ENCODE measurements at places on chromosomes 2 and 18.

DNA sequence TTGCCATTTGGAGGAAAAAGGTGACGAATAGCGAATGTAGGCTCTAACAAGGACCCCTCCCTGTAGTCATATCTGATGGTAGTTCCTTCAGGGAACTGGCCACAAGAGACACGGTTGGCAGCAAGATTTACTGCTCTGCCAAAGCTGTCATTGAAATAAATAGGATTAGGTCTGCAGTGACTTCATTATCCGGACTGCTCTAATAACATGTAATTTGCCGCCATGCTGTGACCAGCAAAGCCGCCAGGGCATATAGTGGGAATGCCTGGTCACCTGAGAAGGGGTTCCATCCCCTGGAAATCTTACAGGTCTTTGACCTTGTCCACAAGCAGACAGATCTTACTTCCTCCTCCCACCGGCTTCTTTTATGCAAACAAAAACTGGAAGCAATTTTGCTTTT lies 59.4 kb upstream of the LAPTM4A start:
- DNase-seq, result no peak

DNA sequence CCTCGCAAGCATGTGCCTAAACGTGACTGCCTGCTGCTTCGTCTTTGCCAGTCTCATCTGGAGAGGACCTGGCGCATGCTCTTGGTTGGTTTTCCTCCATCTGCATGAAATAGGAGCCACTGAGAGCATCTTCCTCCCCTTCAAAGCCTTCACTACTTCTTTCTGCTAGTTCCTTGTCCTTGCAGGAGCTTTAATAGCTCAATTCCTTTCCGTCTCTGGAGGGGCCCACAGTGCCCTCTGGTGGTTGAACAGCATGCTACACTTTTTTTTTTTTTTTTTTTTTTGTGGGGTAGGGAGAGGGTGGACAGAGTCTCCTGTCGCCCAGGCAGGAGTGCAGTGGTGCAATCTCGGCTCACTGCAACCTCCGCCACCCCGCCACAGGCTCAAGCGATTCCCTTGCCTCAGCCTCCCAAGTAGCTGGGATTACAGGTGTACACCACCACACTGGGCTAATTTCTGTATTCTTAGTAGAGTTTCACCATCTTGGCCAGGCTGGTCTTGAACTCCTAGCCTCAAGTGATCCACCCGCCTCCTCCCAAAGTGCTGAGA lies 59.6 kb downstream of the SP110 start:
- peak; percentile 52 for DNase-seq

DNA sequence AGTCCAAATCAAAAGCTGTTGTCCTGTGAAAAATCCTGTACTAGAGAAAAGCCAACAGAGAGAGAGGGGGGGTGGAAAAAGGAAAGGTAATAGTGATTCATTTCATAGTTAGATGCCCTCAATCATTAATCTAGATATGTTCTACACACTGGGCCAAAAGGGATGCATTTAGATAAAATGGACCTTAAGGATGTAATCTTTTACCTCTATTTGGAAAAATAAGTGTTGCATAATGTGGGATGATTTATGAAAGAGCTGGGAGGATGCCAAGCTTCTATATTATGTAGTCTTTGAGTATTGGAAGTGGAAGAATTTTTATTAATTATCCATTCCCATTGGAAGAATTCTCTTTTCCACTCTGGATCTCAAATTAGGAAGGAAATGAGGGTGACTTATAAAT lies 480.5 kb upstream of the ZEB2 start:
- DNase-seq, result no peak

- DNase-seq, result peak; percentile 23
These were observed 14.4 kb upstream of the SP140L start for GRCh38 chr2:230312638-230313037.

DNA sequence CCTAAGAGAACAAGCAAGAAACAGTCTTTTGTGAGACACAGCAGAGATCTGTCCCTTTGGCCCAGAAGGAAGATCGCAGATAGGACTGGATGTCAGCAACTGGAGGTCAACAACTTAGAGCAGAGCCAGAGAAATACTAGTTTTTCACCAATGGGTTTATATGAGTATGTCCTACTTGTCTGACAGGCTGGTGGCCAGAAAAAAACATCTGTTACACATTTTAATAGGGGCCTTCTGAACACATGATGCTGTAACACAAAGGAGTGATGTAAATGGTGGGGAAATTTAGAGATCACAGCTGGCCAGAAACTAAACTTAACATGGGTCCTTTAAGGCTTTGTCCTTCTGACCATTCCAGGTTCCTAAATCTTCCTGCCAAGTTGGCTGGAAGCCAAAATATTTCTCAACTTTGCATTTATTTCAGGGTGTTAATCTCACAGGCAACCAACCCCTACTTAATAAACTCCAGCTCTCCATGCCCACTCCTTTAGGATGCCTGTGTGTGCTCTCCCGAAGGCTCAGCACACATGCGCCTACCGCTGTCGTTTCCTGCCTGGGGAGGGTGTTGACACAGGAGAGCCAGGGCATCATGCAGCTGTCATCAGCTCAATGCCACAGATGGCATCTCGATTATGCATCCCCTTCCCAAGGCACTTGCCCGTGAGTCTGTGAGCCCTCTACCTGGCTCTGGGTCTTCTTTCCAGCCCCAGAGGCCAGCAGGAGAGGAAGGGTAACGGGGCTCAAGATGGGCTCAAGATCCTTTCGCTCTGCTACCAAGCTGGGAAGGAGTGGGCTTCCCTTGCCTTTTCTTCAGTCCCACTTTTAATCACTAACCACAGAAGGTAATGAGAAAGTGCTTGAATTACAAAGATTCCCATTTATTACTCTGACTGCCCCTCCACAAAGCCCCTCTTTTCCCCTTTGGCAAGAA lies 252.5 kb downstream of the ETAA1 start:
- DNase-seq, result peak; percentile 21

- no peak for DNase-seq
These were observed 344.1 kb upstream of the PLGLB2 start for GRCh38 chr2:87403893-87404175.

GRCh38 chr2:19073522-19073921 lies 284.9 kb downstream of the OSR1 start:
- DNase-seq, result no peak

- no peak for DNase-seq
These were observed 95.0 kb downstream of the TGFA start for GRCh38 chr2:70458661-70459060.

- DNase-seq, result no peak
These were observed 16.0 kb upstream of the TTR start for GRCh38 chr18:31575515-31576257.

DNA sequence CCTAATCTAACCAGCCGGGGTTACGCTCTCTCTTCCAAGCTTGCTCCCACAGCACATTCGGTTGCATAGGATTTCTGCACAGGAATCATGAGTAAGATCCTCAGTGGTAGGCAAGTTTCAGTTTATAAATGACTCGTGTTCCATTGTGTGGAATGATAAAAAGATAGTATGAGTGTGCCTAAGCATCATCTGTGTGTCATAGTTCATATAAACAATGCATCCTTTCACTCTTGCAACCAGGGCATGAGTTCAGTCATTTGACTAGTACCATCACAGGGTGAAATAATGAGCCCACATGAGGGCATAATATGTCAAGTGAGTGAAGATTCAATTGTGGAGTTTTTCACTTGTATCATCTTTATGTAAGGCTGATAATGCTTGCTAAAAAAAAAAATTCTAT lies 417.1 kb upstream of the CDH2 start:
- DNase-seq, result no peak

DNA sequence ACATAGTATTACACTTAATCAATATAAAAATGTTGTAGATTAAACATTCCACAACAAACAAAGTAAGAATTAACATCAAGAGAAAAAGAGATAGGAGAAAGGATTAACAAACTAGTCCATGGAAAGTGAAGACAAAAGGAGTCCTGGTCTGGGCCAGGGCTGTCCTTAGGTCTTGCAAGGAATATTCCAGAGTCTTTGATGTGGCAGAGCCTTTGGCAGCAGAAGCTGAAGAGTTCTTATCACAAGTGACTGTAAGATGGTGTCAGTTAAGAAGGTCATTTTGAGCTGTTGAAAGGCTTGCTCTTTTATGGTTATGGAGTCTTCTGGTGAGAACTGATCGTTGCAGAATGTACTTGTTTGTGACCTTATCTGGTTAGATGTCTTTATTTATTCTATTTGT lies 127.7 kb upstream of the LRRTM4 start:
- no peak for DNase-seq

GRCh38 chr2:41377837-41378236 lies 670.0 kb upstream of the PKDCC start:
- DNase-seq, result no peak

GRCh38 chr2:133682347-133682746 lies 114.1 kb upstream of the NCKAP5 start:
- DNase-seq, result no peak

- DNase-seq, result no peak
These were observed 864.6 kb upstream of the FSHR start for GRCh38 chr2:50018921-50019320.

DNA sequence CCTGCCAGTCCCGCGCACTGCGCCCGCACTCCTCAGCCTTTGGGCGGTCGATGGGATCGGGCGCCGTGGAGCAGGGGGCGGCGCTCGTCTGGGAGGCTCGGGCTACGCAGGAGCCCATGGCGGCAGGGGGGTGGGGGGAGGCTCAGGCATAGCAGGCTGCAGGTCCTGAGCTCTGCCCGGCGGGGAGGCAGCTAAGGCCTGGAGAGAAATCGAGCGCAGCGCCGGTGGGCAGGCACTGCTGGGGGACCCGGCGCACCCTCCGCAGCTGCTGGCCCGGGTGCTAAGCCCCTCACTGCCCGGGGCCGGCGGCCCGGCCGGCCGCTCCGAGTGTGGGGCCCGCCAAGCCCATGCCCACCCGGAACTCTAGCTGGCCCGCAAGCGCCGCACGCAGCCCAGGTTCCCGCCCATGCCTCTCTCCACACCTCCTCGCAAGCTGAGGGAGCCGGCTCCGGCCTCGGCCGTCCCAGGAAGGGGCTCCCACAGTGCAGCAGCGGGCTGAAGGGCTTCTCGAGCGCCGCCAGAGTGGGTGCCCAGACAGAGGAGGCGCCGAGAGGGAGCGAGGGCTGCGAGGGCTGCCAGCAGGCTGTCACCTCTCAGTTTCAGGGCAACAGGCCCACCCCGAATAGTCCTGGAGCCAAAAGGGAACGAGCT lies 74.1 kb downstream of the PSMG2 start:
- no peak for DNase-seq

- DNase-seq, result peak; percentile 65
These were observed 735.4 kb upstream of the FANCL start for GRCh38 chr2:58976375-58977071.

DNA sequence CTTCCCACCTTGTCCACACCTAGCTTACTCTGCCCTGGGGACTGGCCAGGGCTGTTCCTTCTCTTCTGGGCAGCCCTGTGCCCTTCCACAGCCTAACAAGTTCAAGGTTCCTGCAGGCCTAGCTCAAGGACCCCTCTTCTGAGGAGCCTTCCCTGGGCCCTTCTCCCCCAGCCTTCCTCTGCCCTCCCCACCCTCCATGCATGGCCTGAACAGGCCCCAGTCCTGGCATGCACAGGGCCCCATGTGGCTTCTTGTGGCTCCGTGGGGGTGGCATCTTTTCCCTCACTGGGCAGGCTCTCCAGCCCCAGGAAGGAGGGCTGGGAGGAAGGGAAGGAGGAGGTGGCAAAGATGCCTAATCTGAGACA lies 162.9 kb downstream of the CELF4 start:
- no peak for DNase-seq

DNA sequence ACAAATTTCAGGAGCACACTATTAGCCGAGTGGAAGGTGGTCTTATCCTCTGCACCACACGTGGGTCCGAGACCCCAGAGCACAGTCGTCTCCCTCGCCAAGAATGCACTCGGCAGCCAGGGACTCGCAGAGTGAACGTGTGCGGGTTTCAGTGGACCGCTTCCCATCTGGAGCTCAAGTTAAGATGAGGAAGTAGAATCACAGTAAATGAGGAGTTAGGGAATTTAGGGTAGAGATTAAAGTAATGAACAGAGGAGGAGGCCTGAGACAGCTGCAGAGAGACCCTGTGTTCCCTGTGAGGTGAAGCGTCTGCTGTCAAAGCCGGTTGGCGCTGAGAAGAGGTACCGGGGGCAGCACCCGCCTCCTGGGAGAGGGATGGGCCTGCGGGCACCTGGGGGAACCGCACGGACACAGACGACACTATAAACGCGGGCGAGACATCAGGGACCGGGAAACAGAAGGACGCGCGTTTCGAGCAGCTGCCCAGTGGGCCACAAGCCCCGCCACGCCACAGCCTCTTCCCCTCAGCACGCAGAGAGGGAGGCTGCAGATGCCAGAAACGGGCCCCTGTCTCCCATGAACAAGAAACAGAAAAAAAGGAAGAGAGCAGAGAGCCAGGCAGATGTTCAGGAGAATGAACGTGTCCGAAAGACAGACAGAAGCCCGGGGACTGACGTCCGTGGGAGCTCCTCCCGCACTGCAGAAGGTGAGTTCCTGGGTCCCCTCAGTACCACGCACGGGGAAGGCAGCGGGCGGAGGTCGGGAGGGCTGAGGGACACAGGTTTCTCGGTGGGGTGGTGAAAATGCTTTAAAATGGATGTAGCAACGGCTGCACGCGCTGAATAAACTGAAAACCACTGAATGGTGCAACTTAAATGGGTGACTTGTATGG lies 5.4 kb upstream of the KCNG2 start:
- DNase-seq, result no peak

GRCh38 chr18:48027401-48027963 lies 97.0 kb upstream of the SMAD2 start:
- DNase-seq, result peak; percentile 17

GRCh38 chr2:69572641-69573040 lies 70.9 kb downstream of the AAK1 start:
- DNase-seq, result peak; percentile 45

DNA sequence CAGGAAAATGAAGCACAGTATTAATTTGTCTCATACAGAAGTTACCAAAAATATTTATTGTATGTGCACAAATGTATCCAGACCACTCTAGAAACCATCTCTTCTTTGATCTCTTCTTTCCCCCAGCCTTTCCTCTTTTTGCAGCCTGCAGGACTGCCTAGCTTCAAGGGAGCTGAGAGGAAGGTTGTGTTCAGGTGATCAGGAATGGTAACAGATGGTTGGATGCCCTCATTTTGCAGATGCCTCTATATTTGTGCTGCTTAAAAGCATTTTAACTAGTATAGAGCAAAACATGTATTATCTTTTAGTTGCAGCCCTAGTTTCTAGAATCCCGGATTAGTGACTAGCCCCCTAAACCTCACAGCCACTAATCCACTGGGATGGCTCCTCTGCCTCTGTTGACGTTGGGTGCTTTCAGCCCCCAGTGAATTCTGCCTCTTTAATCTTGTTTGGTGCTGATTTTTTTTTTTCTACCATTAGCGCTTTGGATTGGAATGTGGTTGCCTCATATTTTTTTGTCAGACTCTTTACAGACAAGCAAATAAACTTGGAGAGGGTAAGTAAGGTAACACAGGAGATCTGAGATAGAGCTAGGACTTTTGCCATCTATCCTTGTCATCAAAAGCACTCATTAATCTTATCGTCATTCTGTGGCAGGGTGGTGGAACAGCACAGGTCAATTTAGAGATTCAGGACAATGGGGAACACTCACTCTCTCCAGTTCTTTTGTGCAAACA lies 103.8 kb upstream of the NDUFV2 start:
- peak; percentile 57 for DNase-seq

DNA sequence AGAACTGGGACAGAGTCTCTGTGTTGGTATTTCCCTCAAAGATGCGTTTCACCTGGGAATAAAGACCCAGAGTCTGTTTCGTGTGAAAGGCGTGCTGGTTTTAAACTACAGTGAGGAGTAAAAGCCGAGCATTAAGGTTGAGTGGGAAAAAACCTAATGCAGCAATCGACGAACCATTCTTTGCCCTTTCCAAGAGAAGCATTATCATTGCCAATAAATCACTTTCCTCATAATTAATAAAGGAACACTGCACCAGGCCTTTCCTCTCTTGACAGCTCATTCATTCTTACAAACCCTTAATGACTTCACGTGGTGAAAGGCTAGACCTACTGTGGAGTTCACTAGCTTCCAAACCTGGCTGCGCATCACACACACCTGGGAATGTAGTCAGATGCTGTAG lies 896 bp upstream of the SLC8A1 start:
- no peak for DNase-seq

Measured in astrocyte of the hippocampus (primary cell).